ENCODE measurements at places on chromosomes 16 and 17.

DNA sequence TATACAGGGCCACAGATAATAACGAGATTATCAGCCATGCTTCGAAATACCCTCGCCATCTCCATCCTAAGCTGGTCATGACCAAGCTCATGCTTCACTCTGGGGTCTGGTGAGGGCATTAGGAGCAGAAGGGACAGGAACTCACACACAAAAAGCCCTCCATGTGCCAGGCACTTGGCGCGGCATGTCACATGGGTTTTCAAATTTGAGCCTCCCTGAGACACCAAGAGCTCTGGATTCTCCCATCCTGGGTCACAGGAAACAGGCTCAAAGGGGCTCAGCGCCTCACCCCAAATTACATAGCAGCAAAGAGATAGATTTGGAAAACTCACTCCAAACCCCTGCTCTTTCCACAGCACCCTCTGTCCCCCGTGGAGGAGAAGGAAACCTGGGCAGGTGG, 239.5 kb downstream of the GSG1L start:
- DNase-seq: no peak

GRCh38 chr17:67212714-67213417, 32.1 kb downstream of the HELZ start:
- DNase-seq: no peak

DNA sequence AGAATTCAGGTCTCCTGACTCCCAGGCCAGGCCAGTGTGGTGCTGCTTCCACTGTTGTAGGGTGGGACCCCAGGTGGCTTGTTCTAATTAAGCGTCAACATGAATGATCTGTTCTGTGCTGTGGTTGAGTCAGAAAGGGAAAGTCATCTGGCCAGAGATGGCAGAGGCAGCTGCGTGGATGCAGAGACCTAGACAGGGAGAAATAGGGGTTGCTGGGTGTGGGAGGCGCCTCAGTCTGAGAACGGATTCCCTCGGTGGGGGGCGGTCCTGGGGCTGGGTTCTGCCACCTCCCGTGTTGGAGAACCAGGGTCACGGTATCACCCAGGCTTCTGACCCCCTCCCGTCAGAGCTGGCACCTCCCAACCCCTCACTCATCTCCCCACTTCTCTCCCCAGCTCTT, 5.6 kb downstream of the FBRS start:
- no peak for DNase-seq

- no peak for DNase-seq
Observed at GRCh38 chr16:11675561-11676511, 7.6 kb downstream of the SNN start.

DNA sequence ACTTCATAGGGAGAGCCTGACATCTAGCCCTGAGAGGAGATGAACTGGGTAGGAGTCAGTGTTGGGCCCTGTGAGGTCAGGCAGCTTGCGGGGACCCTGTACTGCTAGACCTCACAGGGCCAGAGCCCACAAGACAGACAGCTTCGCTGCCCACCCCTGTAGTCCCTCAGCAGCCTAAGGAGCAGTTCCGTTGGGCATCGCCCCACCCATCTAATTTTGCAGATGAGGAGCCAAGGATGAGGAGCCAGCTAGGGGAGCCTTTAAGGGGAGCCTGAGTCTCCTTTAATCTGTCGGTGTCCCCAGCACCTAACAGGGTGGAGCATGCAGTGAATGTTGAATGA, 755 bp upstream of the TUFM start:
- no peak for DNase-seq

GRCh38 chr17:79830303-79830702, 8.9 kb downstream of the CBX4 start:
- no peak for DNase-seq

DNA sequence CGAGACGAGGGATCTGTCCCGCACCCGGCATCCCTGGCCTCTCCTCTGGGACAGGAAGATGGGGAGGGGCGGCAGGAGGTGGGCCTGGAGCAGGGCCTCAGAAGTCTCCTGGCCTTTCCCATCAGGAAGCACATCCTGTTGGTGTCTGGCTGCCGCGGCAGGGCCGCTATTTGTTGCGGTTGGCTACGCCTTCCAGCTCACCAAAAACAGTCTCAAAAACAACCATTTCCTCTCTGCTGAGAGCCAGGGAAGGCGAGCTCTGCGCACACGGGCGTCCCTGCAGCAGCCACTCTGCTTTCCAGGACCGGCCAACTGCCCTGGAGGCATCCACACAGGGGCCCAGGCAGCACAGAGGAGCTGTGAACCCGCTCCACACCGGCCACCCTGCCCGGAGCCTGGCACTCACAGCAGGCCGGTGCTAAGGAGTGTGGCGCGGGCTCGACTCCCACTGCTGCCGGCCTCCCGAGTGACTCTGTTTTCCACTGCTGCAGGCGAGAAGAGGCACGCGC, at the start of gene TMEM204:
Gene TMEM204, plus strand, starts transcription at position 224 of the 509 bp plus-strand sequence. CDS start 610 bp downstream, outside the sequence.
- DNase-seq: no peak

DNA sequence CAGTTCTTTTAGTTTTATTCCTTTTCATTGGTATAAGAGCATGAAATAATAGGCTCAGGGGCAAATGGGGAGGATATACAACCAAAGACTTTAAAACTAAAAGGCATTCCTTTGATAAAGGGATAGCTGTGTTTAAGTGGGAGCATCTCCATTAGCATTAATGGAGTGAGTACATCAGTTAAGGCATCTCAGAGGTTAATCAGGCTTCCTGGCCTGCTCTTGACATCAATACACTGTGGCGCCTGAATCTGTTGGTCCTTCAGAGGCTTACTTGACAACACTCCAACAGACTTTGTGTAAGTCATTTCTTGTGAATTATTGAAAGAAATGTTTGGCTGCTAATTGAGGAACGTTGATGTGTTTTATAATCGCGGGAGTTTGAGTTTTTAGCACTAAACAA, 230.7 kb downstream of the BCAS3 start:
- DNase-seq: no peak

DNA sequence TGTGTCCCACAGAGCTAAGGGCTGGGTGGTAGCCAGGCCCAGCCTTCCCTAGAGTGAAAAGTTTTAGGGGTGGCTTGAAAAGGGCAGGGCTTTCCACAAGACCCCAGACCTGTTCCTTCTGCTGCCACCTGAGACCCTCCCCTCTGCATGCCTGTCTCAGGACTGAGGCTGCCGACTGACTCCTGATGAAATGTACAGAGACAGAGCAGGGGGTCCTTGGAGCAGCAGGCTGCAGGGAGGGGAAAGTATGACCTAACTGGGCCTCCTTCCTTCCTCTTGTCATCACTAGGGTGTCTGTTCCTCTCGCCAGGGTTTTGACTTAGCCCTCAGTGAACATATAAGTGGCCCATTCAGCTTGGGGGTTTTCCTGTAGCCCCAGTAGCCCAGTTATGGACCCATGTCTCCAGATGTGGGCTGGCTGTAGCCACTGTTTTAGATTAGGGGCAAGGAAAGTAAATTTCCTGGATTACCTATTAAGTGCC, 14.9 kb upstream of the NFATC3 start:
- DNase-seq: no peak

DNA sequence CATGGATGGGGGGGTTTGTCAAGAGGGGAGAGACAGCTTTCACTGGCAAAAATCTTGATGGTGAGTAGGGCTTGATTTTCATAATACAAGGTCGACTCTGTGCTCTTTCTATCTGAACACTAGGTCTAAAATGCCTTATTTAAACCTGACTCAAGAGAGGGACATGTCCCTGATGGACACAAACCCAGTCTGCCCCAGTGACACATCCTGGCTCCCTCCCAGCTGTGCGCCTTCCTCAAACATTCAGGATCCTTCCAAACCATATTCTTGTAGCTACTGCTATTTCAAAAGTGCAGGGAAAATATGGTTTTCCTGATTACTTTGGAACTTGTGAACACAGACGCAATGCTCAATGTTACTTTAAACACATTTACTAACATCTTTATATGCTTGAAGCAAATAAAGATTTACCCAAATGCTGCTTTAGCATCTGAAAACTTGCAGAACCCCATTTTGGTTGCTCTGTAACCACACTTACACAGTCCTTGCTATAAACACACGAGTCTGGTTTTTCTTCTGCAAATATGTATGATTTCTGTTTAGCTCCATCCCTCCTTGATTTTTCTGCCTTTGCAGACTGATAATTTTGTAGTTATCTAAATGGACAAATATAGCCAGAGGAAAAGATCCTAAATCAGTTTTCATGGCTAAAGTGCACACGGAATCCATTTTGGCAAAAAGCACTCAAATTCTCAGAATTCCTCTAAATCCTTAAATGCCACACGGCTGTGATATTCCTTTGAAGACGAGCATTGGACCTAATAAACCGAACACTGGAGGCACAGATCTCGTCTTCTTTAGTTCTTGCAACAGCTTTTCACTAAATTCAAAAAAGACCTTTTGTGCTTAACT, 499.9 kb upstream of the ZFHX3 start:
- DNase-seq: no peak

DNA sequence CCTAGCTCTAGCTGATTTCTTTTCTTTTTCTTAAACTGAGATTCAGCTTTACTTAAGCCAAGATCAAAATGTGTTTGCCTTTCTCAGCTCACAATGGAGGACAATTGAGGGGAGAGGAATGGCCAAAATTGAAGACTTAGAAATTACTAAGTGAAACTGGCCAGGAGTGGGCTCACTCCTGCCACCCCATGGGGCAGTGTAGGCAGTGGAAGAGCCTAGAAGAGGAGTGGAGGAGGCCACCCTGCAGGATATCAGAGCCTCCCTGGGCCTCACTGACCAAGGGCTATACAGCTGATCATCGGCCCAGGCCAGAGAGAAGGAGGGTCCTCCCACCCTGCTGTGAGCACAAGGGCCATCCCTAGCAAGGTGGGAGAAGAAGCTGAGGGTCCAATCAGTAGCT, 119.8 kb downstream of the CCT6B start:
- DNase-seq: no peak

DNA sequence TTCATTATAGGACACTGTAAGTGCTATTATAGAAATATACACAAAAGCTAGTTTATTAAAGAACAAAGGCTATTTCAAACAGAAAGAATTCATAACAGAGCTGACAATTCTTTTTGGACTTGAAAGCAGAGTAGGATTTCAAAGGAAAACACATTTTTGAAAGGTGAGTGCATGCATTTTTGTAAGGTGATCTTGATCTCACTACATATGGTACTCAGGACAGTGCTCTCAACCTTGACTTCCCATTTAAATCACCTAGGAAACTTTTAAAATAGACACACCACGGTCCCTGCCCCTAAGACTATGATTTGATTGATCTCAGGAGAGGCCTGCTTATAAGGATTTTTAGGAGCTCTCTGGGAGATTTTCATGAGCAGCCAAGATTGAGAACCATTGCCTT, 1362.0 kb downstream of the CDH8 start:
- no peak for DNase-seq

DNA sequence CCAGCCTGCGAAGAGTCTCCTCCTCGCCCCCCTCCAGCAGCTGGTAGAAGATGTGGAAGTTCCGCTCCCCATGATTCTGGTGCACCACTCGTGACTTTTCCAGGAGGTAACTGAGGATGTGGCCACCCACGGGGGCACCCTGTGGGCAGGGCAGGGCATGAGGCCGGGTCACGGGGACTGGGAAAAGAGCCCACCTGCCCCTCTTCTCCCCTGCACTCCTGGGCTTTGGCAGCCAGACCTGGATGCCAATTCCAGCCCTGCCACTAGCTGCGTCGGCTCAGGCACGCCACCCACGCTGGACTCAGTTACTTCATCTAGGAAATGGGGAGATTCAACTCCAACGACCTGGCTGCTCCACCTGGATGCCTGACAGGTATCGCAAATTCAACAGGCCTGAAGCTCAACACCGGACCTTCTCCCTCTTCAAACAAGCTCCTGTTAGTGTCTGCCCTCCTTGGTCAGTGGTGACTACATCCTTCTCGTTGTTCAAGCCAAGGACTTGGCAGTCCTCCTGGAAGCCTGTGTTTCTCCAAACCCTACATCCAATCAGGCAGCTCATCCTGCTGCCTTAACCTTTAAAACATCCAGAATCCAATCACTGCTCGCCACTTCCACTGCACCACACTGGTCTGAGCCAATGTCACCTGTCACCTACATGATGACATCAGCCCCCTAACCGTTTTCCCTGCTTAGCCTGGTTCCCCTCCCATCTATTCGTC, 11.6 kb downstream of the MYO1C start:
- DNase-seq: no peak

DNA sequence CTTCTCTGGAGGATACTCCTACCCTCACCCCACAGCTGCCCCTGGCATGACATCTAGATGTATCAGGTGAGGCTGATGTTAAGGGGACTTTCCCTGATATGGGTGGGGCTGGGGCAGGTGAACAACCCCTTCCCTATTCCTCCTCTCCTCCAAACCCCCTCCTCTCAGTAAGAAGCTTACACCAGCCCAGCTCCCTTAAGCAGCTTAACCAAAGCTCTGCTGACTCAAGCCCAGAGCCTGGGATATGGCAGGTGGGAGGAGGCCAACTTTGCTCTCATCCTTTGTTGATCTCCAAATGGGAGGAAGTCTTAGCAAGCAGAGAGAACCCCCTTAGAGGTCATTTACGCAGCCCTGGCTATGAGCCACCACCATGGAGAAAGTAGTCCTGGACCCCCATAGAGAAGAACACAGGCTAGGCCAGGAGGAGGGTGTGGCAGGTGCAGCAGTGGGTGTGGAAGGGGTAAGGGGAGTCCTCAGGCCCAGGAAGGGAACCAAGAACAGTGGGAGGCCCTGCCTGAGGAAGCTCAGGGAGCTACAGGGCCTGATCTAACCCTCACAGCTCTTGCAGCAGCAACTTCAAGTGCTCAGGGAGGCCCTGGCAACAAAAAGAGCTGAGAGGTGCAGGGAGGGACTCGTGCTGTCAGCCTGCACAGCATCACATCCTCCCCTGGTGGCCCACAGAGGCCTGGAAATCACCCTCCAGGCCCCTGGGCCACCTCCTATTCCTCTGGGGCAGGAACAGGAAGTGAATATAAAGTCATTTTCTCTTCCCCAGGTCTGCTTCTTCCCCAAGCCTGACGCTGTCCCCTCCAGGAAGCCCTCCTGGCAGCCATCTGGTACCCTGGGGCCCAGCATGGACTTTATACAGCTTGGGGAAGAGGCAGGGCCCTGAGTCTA, 2.9 kb downstream of the UNC119 start:
- DNase-seq: peak; percentile 19

DNA sequence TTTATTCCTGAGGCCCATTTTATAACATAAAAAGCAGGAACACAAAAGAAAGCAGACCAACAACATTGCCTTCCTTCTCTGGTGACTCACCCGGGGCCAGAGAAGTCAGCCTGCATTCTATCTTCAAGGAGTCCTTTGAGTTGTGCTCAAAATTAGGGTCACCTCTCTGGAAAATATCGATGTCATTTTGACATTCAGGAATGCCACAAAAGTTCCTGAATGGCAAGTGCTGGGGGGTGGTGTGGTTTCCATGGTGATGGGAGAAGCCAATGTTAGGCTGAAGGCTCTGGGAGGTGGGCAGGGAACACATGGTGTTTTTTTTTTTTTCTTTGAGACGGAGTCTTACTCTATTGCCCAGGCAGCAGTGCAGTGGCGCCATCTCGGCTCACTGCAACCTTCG, 159.6 kb downstream of the HAPSTR1 start:
- DNase-seq: no peak

All from Jurkat, Clone E6-1 (cell line).